ENCODE measurements at places on chromosomes 6 and 20. TPM values are rescaled to one million over a fixed set of nuclear protein-coding genes. Genes with fewer than 3 reads are reported as not detected.

The KCNB1 gene
- total RNA-seq, result 0.21 TPM

The SNAI1 gene
- 2.2 TPM for total RNA-seq

The PHACTR3 gene
- not detected for total RNA-seq

The NRSN2 gene
- 0.62 TPM for total RNA-seq

The TOP1 gene
- 37.4 TPM for total RNA-seq

The FERMT1 gene
- 0.16 TPM for total RNA-seq

The RHAG gene
- total RNA-seq, result not detected

The OTOR gene
- not detected for total RNA-seq

The ALDH8A1 gene
- 1.3 TPM for total RNA-seq
